ENCODE measurements at places on chromosomes 7 and 10.

DNA sequence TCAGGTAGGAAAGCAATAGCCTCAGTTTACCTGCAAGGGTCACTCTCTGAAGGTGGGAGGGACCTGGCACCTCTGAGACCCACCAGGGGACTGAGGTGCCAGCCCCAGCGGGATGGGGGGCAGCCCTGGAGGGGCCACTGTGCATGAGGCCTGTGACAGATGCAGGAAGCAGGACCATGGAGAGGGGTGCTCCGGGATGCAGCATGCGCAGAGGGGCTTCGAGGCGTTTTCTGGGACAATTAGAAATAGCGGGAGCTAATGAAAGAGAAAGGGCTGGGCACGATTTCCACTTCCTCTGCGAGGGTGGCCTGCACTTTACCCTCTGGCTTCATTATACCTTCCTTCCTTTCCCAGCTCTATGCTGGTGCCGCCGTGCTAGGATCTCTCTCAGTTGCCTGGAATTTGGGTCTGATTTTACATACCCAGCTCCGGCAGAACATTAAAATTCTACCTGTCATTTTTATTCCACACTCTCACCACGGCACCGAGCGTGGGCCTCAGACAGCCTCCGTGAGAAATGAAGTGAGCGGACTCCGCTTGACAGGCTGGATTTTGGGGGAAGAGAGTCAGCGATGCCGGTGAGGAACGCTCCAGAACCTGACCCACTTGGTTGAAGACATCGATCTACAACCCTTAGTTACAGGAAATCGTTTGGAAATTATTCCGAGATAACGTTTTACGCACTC is 333.9 kb upstream of the PFKP start:
- DNase-seq = no peak

DNA sequence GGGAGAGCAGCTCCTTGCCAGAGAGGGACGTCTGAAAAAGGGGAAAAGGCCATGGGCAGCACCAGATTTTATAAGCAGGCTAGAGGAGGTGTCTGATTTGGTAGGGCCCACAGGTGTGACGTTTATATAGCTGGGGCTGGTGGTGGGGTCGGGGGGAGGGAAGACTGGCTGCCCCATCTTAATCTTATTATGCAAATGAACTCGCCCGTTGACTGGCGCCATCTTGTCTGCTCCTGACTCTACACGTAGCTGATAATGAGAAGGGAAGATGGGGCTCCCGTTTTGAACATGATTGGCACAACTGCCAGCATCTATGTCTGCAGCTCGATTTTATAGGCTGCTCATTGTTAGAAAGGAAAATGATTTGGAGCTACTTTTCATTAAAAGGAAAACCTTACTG is 28.6 kb upstream of the CADPS2 start:
- no peak for DNase-seq

DNA sequence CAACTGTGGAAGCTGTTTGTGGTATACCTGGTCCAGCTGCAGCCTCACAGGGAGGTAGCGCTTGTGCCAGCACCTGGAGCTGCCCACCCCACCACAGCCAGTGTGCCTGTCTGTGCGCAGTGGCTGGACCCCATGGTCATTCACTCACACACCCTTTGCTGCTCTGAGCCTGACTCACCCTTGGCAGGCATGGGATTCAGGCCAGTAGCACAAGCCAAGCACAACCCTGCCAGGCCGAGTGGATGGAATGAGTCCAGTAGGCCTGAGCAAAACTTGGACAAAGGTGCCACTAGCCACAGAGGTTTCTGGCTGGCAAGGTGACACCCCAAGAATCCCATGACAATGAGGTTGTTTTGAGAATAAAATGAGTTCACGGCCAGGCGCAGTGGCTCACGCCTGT is 19.0 kb downstream of the RBM48 start:
- DNase-seq = no peak

DNA sequence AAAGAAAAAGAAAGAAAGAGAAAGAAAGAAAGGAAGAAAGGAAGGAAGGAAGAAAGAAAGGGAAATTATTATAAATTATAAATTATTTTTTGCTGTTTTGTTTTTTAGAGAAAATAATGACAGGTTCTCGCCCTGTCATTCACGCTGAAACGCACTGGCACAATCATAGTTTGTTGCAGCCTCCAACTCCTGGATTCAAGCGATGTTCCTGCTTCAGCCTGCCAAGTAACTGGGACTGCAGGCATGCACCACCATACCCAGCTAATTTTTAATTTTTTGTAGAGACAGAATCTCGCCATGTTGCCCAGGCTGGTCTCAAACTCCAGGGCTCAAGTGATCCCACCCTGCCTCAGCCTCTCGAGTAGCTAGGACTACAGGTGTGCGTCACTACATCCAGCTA is 21.6 kb downstream of the MMD2 start:
- DNase-seq = no peak

DNA sequence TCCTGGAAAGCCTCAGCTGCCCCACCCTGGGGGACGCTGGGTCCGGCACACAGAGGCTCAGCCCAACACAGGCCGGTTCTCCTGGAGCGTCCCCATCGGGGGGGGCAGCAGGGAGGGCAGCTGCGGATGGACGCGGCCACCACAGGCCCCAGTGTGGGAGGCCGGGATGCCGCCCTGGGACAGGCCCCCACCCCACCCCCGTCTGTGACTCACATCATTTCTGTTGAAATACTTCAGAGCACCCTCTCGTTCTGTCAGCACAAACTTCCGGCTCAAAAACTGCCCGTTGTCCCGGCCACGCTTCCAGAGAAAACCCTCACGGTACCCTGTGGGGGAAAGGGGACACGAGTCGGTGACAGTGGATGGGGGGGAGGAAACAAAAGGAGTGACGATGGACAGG is 28.5 kb downstream of the GET4 start:
- DNase-seq = no peak

- DNase-seq = no peak
These were observed 38.8 kb upstream of the DNAH11 start for GRCh38 chr7:21504021-21504420.

DNA sequence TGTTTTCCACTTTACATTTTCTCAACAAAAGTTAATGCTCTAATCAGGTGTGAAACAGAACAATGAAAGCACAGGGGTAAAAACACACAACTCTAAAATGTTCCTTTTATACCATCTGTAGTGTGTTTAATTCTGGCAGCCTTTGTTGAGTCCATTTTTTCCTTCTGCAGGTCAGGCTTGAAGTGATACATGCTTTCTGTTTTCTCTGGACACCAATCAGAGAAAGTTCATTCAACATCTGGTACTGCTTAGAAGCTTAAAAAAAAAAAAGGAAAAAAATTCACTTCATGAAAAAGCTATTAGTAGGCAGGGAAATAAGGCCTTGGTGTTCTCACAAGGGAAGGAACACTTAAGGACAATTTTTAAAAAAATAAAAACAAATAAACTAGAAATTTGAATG is 231.3 kb upstream of the RHOBTB1 start:
- DNase-seq = no peak

GRCh38 chr10:43399320-43400310 is 9.4 kb downstream of the HNRNPF start:
- DNase-seq = no peak

DNA sequence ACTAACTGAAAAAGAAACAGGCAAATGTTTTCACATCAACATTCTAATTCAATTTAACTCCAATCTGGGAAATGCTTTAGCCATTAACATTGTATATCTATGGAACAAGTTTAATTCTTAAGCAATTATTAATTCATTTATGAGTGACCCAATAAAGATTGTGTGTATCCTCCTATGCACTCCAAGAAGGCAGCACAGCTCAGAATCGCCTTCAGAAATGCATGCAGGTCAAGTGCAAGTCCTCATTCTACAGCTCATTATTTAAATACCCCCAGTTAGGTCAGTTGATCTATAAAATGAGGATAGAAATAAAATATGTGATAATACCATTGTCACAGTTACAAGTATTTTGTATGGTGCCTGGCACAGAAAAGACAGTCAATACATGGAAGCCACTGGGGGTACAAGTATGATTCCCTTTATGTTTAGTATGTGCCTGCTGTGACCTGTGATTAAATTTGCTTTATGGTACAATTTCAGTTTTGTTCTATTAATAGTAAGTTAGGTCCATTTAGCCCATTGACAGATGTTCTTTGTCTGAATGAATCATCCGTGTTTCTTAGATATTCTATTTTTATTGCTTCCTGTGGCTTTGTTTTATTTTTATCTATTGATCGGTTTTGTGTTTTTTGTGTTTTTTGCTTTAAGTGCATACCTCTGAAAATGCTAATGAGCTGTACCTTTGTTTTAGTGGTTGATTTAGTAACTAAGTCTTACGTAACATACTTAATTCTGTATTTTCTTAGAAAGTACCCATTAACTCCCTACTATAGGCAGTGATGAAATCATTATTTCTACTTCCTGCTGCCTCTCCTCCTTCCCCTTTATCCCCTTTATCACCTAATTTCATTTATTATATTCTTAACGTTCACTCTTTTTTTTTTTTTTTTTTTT is 42.8 kb downstream of the CPXM2 start:
- no peak for DNase-seq

- DNase-seq = no peak
These were observed 80.7 kb upstream of the NANOS1 start for GRCh38 chr10:118948786-118949185.

GRCh38 chr10:114876602-114877300 is 55.2 kb downstream of the FHIP2A start:
- DNase-seq = no peak

DNA sequence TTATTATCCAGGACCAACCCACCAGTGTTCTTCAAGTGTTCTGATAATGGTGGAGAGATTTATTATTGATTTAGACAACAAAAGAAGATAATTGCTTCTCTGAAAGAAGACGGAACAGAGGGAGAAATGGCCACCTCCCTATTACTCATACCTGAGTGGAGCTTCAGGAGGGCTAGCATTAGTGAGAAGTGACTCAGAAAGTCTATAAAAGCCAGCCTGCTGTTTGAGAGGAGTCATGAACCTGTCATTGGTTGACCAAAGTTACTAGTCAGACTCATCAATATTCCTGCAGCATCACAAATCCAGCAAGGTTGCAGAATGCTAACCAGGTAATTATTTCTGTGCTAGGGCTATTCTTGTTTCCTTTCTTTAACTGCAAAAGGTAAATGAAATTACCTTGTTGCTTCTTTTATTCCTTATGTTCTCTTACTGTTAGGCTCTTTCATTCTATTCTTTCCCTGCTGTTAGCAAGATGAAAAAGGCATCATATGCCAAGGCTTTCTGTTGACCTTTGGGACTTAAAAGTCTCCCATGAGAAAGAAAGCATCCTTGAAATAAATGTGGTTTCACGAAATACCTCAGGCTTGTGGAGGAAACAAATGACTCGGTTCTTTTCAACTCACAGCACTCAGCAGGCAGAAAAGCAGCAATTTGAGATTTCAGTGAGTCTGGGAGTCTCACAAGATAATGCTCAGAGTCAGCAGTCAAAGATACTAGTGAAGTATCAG is 256.4 kb upstream of the PHYHIPL start:
- DNase-seq = no peak

- DNase-seq = no peak
These were observed 44.1 kb upstream of the ADO start for GRCh38 chr10:62760401-62760800.

GRCh38 chr10:73494213-73494612 is 1.6 kb downstream of the PPP3CB start:
- DNase-seq = no peak

DNA sequence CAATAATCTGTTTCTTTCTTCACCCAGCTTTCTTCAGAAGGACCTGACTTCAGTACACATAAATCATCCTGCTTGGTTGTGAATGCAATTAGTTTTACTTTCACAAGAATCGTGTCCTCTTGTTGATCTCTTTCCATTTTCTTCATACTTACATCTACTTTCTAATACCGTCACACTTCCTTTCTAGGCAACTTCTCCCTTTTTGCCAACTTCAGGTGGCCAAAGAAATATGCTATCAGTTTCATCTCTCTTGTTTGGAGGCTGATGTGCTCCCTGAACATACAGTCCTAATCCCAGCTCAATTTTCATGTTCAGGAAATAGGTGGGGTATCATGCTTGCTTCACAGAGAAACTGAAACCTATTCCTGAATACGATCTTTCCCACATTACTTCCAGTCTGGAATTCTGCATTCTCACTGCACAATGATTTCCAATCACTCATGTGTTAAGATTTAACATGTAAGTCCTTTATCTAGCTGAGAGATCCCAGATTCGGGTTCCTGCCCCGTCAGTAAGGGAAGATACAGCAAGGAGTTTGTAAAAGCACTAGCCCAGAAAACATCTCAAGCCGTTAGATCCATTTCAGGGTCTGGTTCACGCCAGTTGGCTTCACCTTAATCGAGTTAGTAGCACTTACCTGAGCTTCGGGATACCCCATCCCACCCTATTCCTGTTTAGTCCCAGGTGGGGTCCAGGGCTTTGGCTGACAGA is 994 bp downstream of the SLC25A28 start:
- no peak for DNase-seq

DNA sequence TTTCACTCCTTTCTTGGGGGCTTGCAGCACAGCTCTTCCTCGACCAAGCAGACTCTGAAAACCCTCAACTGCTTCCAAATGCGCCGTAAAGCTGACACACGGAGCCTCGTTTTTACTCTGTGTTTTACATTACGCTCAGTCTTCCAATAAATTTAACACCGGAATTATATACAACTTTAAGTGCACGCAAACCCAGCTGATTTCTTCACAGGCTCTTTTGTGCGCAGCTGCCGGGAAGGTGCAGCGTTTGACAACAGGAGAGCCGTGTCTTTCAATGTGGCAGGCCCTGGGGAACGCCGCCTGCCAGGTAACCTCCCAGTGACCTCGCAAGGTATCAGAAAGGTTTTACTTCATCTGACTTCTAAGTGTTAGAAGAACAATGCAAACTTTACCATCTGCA is 35.0 kb downstream of the GFRA1 start:
- DNase-seq = no peak

- DNase-seq = no peak
These were observed 101.2 kb downstream of the NRP1 start for GRCh38 chr10:33233221-33233620.
